Effector memory CD8-positive, alpha-beta T cell (primary cell): ENCODE measurements at places on chromosomes 12 and 14.
A peak's percentile ranks its signal among the peaks of the same experiment; 100 is the strongest.

GRCh38 chr14:65251213-65251612 lies 148.9 kb upstream of the MAX start:
- no peak for DNase-seq

DNA sequence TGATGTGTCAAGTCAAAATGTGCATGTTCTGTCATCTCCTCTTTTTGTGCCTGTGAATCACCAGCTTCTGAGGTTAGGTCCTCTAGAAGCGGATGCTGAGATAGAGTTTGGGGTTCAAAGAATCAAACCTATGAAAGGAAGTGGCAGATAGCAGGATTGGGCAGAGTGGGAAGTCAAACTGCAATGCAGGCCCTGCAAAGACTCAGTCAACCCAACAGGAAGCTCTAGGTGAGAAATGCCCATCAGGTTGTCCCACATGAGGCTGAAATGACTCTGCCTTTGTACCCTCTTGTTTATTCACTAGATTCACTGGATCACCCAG lies 4.5 kb upstream of the MIA2 start:
- peak; percentile 48 for DNase-seq

DNA sequence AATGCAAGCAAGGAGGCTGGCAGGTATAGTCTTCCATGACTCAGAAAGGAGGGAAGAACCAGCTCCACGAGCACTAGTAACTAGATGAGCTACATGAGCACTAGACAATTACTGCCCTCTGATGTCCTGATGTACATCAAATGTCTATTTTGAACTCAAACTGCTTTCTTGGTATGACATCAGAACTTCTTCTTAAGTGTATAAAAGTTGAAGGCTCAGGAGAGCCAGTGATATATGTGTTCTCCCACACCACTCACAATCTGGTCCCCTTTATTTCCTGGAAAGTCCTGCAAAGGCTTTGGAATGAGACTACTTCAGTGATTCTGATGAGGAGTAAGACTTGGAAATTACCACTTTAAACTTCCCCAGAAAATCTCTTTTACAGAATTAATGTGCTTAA lies 18.5 kb upstream of the DHRS7 start:
- no peak for DNase-seq

- DNase-seq: peak; percentile 87
Measured at GRCh38 chr12:57904848-57905811, 36.2 kb upstream of the ATP23 start.

DNA sequence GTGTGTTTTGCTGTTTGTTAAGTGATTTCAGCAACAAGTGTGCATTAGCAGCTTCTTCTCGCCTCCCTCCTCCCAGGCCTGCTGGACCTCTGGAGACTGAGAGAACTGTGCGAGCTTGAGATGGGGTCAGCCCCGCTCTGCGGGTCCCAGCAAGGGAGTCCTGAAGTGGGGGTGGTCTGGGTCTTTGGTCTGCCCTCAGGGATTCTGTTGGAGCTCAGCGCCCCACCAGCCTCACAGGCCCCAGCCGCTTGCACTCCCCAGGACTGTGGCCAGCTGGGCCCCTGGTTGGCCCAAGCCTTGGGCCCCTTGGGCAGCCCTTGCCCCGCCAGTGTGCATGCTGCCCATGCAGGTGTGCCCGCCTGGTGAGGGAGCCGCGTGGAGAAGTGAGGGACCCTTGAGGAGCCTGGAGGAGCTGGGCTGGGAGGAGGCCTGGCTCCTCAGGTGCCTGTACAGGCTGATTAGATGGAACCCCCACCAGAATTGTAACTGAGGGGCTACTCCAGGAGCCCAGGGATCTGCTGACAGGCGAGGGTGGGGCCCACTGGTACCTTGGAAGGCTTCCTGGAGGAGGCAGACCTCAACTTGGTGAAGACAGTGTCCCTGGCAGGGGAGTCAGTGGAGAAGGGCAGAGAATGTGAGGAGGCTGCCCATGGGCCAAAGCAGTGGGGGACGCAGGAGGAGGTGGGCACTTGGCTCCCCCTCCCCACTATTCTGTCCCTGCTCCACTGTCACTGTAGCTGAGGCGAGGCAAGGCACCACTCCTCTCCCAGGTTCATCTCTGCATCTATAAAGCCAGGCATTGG lies 56.7 kb downstream of the BEGAIN start:
- DNase-seq: no peak

DNA sequence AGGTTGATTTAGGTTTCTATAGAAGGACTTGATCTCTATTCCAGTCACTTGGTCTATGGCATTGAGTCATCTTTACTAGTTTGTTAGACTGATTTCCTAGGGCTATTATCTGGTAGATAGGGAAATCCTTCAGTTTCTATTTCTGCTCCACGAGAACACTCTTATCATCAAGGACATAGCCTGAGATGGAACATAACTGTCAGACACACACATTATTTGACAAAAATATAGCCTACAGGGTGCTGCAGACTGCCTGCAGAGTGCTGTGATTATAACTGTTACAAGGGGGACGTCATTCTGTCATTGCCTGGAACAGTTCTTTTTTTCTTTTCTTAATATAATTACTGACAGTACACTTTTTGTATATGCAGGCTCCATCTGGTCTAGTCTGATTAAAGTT lies 82.0 kb downstream of the TMEM117 start:
- no peak for DNase-seq

GRCh38 chr12:115257791-115258190 lies 573.8 kb upstream of the TBX3 start:
- no peak for DNase-seq

DNA sequence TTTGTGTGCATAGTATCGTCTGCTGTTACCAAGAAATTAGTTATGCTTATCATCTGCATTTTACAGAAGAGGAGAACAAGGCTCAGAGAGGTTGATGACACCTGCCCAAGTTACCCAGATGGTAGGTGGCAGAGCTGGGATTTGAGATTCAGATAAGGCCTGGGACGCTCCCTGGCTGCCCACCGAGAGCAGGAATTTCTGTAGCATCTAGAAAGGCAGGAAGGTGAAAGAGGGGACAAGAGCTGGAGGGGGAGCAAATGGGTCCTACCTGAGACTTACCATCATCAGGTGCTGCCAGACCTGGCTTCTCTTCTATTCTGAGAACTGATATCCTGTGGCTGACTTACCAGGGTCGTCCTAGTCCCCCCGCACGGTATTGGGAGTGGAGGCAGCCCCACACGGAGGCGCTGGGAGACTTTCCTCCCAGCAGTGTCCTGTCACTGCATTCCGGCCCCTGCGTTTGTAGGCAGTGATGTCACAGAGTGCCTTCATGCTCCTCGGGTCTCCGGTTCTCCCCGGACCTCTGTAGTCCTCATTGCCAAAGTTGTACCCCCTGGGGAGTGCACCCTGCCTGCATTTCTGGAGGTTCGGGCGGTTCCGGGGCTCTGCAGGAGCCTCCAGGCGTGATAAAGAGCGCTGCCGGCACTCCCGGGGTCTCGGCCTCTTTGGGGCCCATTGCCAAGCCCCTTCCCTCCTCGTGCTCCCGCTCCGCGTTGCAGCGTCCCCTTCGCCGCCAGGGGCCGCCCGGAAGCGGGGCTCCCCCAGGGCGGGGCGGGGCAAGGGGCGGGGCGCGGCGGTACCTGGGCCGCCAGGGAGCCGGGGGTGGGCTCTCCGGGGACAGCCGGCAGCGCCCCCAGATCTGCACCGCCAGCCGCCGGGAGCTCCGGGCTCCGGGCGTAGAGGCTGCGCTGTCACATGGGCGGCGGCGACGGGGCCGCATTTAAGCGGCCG lies at the start of gene CABP1:
Gene CABP1, plus strand, starts transcription at position 856 of the 951 bp plus-strand sequence. Its CDS starts 60 bp downstream, at position 916.
- DNase-seq: peak; percentile 47

- DNase-seq: no peak
Measured at GRCh38 chr12:76152181-76152807, 67.8 kb upstream of the NAP1L1 start.

- DNase-seq: no peak
Measured at GRCh38 chr12:129717438-129717837, 186.4 kb downstream of the TMEM132D start.

DNA sequence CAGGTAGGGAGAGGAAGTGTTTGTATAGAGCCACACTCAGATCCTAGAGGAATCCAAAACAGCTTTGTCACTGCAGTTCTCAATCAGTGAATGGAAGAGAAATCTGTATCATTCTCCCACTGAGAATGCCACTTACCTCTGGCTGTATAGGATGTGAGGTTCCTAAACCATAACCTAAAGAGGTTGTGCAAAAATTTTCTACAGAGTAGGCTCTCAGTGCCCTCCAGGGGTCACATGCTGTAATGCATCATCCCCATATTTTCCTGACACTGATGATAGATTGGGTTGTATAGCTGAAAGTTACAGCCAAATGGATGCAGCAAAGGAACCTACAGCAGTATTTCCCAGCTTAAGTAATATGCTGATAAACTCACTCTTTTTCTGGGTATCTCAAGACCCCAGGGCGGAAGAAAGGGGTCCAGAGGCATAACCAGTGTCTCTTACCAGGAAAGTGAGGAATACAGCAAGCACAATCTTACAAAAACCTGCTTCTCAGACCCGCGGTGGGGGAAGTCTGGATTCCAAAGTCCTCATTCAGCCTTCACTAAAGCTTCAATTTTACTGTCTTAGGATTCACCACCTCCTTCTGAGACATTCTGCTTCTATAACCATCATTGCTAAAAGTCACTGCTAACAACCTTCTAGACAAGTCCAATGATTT lies 3.8 kb downstream of the BCDIN3D start:
- peak; percentile 45 for DNase-seq

DNA sequence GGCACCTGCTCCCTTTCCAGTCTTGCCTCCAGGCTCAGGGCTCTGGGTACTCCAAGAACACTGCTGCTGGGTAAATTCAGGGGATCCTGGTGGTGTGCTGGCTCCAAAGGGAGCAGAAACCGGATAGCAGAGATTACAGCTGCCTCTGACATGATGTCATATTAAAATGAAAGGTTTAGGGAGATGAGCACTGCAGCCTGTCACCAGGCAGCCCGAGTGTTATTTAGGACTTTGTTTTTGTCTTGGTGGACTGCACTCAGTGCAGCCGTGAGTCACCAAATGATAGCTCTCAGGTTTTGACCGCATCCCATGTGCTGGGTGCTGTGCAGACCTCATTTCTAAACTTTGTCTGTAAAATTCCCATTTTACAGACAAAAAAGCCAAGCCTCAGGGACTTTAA lies 266.0 kb upstream of the CRY1 start:
- DNase-seq: no peak

DNA sequence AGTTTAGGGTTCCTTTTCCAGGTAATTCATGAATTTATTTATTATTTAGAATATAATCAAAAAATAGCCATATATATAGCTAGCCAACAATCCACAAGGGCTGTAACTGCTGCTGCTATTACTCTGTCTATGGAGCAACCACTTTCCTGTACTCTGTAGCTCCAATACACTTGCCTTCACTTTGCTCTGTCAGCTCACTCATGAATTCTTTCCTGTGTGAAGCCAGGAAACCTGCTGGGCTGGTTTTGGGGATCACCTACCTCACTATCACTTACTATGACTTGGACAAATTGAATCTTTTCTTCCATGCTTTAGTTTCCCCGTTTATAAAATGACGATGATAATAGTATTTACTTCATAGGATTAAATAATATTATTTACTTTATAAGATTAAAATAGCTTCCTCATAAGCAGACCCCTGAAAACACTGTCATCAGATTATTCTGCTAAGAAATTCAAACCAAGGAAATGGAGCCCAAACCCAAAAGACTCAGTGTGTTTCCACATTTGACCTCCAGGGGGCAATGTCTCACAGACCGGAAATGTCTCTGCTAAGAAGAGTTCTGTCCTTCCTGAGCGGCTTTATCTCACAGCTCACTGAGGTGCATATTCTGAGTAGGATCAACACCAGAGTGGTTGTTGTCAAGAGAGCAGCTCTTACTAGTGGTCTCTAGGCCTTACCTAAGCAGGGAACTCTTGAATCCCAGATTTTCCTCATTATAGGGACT lies 457.1 kb downstream of the DAD1 start:
- peak; percentile 6 for DNase-seq

GRCh38 chr14:31270196-31270772 lies 62.7 kb upstream of the HECTD1 start:
- DNase-seq: no peak

GRCh38 chr14:90368946-90369721 lies 27.7 kb upstream of the CALM1 start:
- DNase-seq: no peak

- no peak for DNase-seq
Measured at GRCh38 chr12:101039848-101040531, 170.0 kb downstream of the SLC5A8 start.

DNA sequence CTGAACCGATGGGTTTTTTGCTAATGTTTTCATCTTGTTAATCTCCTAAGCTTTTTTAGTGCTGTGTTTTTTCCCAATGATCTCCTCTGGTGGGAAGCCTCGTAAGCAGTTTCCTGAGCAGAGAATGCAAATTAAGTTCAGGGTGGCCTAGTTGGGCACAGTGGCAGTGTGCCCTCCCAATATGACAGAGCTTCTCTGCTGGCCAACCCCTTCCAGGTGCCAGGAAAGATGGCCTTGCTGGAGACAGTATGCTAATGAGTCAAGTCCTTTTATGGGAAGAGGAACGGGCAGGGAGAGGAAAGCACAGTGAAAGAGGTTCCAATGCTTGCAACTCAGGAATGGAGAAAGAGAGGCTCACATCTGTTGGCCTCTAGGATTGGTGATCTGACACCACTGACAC lies 115.8 kb downstream of the GCH1 start:
- DNase-seq: no peak

DNA sequence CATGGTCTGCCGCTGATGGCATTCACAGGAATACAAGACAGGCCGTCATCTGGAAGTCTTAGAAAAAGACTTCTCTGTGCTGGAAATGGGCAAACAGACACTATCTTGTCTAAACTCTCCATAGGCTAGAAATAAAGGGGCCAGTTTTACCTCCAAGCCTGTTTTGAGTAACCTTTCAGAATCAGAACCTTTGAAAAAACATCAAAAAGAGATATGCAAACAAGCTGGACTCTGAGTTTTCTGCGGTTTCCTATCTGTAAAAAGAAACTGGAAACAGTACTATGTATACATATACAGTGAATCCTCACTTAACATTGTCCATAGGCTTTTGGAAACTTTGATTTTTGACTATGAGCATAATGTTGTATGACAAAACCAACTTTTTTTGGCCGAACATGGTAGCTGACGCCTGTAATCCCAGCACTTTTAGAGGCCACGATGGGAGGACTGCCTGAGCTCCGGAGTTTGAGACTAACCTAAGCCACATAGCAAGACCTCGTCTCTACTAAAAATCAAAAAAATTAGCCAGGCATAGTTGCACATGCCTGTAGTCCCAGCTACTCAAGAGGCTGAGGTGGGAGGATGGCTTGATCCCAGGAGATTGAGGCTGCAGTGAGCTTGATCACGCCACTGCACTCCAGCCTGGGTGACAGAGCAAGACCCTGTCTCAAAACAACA lies 92.9 kb upstream of the MAX start:
- DNase-seq: no peak

GRCh38 chr12:114631242-114631641 lies 52.7 kb downstream of the TBX3 start:
- DNase-seq: no peak

DNA sequence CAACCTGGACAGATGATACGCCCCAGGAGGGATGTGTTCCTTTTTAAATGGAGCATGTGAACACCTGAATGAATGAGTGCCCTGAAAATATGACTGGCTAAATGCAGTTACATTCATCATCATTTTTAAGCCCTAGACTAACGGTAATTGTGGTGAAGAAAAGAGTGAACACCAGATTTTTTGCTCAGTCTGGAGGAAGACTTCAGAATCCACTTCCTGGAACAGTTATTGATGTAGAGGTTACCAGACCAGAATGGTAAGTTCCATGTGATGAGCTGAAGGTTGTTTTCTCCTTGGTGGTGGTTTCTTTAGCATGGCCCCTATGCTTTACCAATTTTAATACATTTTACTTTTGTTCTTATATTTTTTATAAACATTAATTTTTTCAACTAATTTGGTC lies 29.3 kb downstream of the PIWIL1 start:
- DNase-seq: no peak
